ENCODE measurements at places on chromosomes 7 and 10.

- no peak for DNase-seq
Measured at GRCh38 chr10:122296363-122297120, 25.4 kb downstream of the BTBD16 start.

- no peak for DNase-seq
Measured at GRCh38 chr10:111784946-111785465, 398.6 kb downstream of the GPAM start.

DNA sequence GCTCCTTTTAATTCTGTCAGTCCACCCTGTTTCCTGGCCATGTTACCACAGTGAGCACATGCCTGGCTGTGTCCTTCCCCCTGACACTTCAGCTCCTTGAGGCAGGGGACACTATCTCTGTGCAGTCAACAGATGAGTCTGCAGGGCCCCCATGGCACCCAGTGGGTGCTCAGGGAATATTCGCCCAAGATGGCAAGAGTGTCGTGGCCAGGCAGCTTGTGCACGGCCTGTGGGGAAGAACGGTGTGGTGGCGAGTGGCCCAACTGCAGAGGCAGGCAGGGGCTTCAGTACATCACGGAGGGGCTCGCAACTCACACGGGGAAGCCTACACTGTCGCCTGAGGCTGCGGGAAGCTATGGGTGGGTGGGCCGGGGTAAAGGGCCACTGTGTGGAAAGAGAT lies 91.1 kb downstream of the TRRAP start:
- DNase-seq, result no peak

- DNase-seq, result no peak
Measured at GRCh38 chr7:132977234-132977633, 104.7 kb downstream of the CHCHD3 start.

DNA sequence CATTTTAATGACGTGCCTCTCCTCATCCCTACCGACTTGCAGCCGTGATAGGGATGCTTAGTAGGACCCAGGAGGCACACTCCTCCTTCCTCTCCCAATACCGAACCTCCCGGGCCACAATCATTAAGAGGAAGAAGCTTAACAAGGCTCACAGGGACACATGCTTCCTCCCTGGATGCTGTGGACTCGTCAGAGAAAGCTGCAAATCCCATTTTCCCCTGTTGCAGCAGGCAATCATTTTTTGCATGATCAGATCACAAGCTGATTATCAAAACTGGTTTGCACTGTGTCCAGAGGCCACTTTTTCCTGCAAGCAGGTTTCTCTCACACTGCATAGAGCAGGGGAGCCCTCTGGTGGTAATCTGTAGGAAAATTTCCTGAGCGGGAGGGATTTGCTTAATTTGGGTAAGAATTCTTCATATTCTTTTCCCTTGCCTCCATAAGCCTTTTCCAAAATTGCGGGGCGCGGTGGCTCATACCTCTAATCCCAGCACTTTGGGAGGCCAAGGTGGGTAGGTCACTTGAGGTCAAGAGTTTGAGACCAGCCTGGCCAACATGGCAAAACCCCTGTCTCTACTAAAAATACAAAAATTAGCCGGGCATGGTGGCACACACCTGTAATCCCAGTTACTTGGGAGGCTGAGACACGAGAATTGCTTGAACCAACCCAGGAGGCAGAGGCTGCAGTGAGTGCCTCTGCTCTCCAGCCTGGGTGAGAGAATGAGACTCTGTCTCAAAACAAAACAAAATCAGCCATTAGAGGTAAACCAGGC lies 16.1 kb upstream of the LAMB4 start:
- DNase-seq, result peak; percentile 64

- no peak for DNase-seq
Measured at GRCh38 chr10:113735913-113736312, 15.6 kb upstream of the PLEKHS1 start.

DNA sequence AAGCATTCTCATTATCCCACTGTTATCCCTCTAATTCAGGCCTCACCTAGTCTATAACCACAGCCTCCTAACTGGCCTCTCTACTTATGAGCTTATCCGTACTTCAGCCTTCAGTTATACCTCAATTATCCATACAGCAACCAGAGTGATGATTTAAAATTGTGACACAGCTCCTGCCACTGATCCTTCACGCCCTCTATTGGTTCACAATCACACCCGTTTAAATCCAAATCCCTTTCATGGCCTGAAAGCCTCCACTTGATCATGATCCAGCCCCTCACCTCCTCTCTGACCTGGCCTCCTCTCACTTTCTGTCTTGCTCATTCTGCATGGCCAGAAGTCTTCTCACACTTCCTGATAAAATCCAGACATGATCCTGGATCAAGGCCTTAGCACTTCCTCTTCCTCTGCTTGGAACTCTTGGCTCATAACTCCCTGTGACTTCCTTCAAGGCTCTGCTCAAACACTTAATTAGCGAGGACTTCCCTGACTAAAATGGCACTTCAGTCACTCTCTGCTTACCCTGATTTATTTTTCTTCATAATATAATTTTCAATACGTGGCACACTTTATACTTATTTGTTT lies 19.0 kb upstream of the TMEM26 start:
- no peak for DNase-seq

DNA sequence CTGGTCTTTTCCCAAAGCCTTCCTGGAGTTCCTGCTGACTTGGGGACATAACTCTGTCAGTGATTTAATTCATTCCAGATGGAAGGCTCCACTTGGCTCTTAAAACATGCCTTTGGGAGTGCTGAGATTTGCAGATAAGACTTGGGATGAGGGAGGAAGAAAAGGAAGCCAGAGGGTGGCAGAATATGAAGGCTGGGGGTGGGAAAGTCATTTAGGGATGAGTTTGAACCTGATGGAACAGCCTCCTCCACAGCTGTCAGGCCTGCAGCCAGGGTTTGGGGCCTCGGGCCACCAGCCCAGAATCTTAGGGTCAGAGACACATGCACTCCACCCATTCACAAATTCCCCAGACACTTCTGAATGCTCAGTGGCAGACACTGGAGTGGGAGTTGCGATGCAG lies 28.4 kb upstream of the EIF5AL1 start:
- no peak for DNase-seq

DNA sequence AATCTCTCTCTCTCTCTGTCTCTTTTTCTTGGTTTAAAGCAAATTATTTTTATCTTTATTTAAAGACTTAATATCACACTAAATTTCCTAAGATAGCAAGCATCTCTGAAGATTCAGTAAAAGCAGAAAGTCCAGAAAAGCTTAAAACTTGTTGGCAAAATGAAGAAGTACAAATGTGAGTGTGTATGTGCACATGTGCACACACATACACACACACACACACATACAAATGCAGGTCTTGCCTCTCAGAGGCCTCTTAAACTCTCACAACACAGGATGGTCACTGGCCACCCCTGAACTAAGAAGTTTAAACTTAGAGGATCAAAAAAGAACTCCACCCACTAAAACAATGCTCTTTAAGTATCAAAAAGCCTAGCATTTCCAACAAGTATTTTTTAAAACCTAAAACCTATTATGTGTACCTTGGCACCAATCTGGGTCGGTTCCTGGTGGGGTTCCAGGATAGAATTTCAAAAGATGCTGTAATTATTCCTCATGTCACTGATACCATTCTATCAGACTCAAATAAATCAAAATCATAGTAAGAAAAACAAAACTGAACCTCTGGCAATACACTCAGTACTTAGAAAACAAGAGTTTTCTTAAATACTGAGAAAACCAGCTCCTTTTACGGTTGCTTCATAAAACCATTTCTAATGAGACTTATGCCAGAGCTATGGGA lies 55.0 kb downstream of the SORBS1 start:
- DNase-seq, result no peak

- DNase-seq, result no peak
Measured at GRCh38 chr7:116211913-116212596, 1.7 kb downstream of the TES start.

GRCh38 chr7:98617051-98617959 lies at the start of gene NPTX2:
Gene NPTX2 (plus strand): TSS chr7:98617285. CDS start chr7:98617462, 177 bp downstream.
- DNase-seq, result no peak

DNA sequence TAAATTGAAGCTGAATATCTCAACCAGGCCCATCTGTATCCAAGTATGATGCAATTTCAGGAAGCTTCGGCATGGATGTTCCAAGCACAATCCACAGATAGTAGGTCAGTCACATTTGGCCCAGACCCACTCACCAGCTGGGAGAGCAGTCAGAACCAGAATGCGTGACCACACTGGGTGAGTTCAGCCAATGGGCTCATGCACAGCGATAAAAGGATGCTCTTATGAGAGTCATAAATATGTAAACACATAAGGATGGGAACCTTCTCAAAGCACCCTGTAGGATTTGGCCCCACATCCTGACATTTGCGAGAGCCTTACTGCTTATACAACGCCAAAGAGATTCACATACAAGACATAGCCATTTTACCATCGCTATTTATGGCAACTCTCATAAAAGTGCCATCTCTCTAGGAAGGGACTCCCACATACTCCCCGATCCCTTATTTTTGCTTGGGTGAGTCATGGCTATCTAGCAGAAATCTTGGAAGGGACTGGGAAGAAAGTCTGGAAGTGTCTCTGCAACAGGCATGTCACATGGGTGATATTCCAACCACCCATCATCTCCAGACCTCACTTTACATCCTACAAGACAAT lies 3.0 kb downstream of the AFAP1L2 start:
- DNase-seq, result peak; percentile 10

DNA sequence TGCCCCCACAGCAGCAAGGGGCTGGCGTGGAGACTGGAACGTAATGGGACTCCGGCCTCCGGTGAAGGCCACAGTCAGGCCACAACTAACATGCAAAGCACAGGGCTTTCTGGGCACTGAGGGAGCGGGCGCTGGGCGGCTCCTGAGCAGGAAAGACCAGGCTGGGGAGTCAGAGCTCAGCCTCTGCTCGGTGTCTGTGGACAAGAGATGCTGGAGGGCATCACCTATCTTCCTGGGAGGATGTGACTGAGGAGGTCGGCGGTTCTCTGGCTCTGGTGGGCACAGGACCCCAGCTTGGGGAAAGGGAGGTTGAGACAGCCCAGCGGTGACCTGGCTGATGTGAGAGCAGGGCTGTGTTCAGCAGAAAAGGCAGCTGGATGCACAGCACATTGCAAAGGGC lies 11.7 kb downstream of the CNPY1 start:
- no peak for DNase-seq

DNA sequence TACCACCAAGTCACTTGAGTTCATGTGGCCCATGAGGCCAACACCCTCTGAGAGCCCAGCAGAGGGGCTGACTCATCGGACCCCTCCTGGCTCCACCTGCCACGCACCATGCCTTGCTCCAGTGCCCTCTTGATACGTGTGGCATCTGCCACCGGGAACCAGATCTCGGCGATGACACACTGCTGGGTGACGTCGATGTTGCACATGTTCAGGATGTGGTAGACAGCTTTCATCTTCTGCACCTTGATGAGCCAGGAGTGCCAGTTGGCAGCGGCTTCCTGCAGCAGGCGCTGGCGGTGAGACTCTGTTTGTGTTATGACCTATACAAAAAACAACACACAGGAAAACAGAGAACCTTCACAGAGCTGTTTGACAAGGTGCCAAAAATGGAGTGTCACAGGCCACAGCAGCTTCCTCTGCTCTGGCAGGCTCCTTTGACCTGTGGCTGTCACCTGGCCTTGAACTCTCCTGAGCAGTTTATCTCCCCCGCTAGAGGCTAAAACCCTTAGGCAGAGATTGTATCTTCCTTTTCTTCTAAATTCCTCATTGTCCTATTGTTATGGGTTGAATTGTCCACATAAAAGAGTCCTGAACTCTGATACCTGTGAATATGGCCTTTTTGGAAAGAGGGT lies 45.2 kb upstream of the TMEM213 start:
- DNase-seq, result no peak

DNA sequence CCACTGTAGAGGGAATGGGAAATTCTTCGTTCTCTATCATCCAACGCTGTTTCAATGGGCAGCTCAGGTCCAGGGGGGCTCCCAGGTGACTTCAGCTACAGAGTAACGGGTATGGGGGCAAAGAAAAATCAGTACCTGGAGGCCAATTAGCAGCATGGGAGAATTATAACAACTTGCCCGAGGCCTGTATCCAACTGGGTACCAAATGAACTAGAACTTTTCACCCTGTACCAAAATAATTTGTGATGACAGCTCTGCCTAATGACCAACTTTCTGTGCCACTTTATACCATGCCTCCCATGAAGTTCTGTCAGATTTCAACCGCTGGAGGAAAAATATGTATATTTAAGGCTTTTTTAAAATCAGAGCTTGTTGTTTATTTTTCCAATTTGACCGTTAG lies 467.1 kb downstream of the PARD3 start:
- DNase-seq, result no peak

DNA sequence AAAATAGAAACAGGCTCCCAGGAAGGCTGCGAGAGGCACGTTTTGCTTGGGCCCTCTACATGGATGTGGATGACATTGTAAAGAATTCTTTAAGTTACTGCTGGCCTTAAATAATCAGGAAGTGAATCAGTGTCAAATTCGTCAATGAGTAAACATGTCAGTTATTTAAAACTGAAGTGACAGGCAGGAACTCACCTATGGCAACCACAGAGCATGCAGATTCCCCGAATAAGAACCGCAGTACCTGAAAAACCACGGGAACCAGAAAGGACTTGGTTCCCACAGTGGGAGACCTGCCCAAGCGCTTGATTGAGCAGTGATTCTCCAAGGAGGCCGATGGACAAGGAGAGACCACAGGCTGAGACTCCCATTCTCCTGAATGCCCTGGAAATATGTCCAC lies 351.2 kb upstream of the AKR1E2 start:
- no peak for DNase-seq

GRCh38 chr7:140035400-140036223 lies 27.1 kb downstream of the PARP12 start:
- no peak for DNase-seq

DNA sequence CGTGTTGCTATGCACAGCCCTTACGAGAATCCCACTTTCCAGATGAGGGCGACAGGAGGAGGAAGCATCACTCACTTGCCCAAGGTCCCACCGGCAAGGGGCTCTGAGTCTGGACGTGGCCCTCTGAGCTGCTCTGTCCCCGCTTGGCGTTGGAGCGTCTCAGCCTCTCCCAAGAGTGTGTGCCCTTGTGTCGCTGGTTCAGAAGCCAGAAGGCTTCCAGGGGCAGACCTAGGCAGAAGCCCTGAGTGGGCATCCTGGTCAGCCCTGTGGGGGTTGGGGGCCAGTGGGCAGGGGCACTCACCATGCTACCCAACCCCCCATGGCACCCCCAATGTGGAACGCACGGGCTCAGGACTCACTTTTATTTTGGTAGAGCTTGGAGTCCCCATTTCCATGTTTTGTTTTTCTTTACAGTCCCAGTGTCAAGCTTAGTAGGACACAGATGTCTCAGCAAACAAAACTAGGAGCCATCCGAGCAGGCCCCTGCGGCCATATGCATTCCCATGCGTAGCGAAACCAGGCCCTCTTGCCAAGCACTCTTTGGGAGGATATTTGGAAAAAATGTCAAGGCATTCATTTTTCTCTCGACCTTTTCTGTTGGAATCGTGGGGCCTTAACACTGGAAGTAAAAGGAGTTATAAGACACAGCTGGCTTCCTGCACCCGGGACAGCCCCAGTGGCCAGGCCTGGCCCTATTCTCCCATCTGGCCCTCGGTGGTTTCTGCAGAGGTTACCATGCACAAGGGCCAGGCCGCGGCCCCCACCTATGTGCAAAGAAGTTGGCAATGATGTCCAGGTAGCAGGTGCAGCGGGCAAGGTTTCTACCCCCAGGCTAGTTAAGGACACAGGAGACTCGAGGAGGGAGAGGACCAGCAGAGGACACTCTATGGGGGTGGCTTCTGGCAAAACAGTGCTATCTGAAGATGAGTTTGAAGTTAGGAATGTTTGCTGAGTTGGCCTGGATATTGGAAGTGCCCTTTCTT lies 97.0 kb downstream of the LHPP start:
- no peak for DNase-seq
